Prostate gland (tissue), 2 donors: ENCODE measurements at places on chromosomes 7 and 10. TPM values are rescaled to one million over a fixed set of nuclear protein-coding genes. Genes with fewer than 3 reads are reported as not detected.

DNA sequence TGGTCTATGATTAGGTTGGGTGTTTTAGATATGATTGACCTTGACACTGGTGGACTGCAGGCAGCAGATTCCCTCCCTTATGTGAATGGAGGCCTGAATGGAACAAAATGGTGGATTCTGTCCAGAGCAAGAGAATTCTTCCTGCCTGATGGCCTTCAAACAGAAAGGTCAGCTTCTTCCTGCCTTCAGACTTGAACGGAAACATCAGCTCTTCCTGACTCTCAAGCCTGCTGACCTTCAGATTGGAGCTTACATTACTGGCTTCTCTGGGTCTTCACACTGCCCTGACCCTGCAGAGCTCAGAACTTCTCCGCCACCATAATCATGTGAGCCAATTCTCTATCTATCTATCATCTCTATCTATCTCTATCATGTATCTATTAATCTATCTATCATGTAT, 111.6 kb downstream of the RAMP3 start:
- no peak for DNase-seq

DNA sequence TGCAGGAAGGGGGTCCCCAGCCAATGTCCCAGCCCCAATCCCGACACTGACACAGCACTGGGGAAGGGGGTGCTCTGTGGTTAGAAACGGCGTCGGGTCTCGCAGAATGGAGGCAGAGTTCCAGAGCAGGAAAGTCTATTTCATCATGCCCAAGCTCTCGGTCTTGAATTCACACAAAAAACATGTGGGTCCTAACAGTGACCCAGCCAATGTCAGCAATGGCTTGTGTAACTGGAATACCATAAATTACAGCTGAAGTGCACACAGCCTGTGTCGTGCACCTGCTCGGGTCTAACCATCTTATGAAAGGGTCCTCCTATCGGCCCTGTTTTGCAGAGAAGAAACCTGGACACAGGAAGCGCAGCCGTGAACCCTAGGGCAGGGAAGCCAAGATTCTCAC, 324.1 kb downstream of the ADARB2 start:
- no peak for DNase-seq

DNA sequence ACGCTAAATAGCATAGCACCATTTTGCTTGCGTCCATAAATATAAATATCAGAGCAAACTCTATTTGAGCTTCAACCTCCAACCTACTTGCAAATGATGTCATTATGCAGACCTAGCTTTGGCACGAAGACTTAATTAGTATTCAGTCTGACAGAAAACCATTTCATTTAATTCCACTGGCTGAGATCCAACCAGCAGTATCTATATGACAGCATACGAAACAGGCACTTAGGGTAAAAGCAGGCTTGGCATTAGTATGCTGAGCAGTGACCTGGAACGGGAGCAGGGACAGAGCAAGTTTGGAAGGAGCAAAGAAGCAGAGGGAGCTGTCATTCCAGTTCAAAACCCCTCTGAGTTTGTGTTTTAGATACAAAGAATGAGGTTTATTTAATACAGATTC, 312.5 kb upstream of the CHRM2 start:
- no peak for DNase-seq

GRCh38 chr10:19606968-19607367, 209.3 kb upstream of the PLXDC2 start:
- DNase-seq = no peak

DNA sequence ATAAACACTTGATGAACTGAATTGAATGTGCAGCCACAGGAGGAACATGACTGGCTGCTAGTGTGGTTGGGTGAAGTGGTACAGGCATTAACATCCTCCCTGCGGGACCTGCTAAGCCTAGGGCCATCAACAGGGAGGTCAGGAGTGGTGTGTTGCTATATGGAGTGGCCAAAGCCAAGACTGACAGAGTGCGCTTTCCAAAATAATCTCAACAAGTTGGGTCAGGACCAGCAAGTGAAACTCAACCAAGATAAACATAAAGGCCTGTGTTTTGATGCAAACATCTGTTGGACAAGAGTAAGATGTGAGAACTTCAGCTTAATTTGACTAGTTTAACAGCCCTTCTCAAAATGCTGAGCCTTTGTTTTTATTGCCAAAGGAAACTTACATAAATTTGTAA, 97.7 kb downstream of the WDFY4 start:
- no peak for DNase-seq

GRCh38 chr10:13231808-13232207, 2.4 kb downstream of the UCMA start:
- DNase-seq = no peak

- DNase-seq = no peak
Observed at GRCh38 chr7:105399043-105399725, 10.5 kb upstream of the SRPK2 start.

DNA sequence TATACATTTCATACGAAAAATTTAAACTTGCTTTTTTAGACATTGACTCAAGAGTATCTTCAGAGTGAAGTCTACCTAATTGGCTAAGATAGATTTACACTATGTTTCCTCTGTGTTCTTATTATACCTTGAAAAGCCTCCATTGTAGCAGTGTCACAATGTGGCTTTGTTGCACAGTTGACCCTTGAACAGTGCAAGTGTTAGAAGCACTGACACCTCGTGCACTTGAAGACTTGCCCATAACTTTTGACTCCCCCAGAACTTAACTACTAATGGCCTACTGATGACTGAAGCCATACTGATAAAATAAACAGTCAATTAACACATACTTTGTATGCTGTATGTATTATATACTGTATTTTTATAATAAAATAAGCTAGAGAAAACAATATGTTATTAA, 84.3 kb downstream of the CPED1 start:
- DNase-seq = no peak

DNA sequence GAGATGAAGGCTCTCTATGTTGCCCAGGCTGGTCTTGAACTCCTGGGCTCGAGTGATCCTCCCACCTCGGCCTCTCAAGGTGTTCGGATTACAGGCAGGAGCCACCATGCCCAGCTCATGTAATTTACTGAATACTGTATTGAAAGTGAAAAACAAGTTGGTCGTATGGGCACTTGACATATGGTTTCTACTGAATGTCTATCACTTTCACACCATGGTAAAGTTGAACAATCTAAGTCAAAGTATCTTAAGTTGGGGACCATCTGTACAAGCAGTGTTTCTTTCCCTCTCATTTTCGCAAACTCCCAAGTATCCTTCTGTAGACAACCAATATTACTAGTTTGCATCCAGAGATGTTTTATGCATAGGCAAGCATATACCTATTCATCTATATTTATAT, 116.6 kb downstream of the TMEM178B start:
- DNase-seq = no peak

- no peak for DNase-seq
Observed at GRCh38 chr7:138565451-138566114, 105.5 kb downstream of the TRIM24 start.

DNA sequence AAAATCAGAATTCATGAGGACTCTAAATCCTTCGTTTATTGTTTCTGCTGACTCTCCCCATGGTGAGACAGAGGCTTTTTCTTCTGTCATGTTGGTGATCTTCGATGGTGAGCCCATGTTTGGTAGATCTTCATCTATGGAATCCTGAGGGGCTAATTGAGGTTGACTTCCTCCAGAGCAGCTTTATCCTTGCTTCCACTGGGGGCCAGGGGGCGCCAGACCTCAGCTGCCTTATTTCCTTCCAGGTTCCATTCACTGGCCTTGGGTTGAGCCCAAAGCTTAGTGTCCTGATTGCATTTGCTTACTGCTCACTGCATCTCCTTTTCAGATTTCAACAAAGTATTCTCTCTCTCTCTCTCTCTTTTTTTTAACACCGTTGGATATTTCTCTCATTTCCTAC, 80.7 kb downstream of the GCC1 start:
- DNase-seq = no peak

- no peak for DNase-seq
Observed at GRCh38 chr10:86254526-86255174, 111.9 kb downstream of the GRID1 start.

DNA sequence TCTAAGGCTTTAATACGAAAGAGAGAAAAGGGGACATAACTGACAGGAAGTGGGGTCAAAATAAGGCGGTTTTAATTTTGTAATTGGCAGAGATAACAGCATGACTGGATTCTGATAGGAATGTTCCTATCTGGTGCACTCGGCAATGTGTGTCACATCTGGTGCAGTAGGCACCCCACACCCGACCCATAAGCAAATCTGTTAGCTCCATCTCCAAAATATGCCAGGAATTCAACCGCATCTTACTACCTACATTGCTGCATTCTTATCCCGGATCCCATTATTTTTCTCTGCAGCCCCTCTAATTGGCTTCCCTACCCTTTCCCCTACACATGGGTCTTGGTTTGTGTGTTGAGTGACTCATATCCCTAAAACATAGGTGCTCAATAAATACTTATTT, 19.1 kb upstream of the GALNT11 start:
- DNase-seq = no peak

- no peak for DNase-seq
Observed at GRCh38 chr7:47617131-47617530, 35.2 kb upstream of the TNS3 start.

- DNase-seq = no peak
Observed at GRCh38 chr10:131126321-131127137, 185.0 kb downstream of the TCERG1L start.

DNA sequence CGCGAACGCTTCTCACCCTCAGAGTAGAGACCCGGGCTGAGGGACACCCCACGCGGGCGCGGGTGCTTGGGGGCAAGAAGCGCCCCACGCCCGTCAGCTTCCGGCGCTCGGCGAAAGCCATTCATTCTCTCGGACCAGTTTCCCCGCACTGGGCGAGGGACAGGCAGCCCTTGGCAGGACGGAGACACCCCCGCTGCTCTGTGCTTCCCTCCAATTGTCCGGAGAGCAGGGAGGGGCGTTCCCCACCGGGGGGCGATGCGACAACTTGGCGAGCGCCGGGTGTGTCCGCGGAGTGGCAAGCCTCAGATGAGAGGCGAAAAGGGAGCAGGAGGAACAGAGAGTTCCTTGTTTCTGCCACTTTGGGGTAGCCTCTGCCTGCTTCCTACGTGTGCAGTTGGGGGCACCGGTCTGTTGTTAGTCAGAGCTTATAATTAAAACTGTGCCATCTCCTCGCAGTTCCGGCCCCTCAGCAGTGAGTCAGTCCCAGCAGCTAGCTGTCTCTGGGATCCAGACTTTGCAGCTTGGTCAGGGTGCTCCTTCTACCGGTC, 1.7 kb downstream of the GPR158 start:
- no peak for DNase-seq

DNA sequence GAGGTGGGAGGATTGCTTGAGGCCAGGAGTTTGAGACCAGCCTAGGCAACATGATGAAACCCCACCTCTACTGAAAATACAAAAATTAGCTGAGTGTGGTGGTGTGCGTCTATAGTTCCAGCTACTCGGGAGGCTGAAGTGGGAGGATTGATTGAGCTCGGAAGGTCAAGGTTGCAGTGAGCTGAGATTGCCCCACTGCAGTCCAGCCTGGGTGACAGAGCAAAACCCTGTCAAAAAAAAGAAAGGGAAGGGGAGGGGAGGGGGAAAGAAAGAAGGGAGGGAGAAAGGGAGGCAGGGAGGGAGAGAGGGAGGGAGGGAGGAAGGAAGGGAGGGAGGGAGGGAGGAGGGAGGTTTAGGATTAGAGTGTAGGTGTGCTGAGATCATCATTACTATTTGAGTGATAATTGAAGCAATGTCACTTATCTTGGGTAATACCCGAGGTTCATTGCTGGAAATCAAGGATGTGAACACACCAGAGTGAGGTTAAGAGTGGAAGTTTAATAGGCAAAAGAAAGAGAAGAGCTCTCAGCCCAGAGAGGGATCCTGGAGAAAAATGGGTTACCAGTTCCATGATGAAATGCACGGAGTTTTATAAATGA, 27.6 kb downstream of the VCL start:
- DNase-seq = no peak

GRCh38 chr10:30017556-30017955, 41.8 kb downstream of the JCAD start:
- DNase-seq = no peak

GRCh38 chr10:10794046-10794445, 223.6 kb upstream of the CELF2 start:
- DNase-seq = no peak

DNA sequence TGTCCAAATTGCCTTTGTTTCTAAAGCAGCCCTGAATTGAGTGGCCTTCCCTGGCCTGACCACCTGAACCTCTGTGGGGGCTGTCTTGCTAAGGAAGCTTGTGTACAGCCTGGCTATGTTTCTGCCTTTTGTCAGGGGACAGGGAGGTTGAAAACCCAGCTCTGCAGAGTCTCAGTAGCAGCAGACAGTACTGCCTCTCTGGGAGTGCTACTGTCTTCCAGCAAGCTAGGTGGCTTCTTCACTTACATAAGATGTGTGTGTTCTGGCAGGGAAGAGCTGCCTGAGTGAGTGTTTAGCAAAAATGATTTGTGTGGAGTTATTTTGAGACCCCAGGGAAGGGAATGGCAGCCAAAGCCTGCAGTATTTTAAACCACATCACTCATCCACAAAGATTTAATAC, 57.4 kb downstream of the LRRC4 start:
- DNase-seq = no peak

- DNase-seq = no peak
Observed at GRCh38 chr7:105913947-105914346, 37.5 kb upstream of the ATXN7L1 start.

DNA sequence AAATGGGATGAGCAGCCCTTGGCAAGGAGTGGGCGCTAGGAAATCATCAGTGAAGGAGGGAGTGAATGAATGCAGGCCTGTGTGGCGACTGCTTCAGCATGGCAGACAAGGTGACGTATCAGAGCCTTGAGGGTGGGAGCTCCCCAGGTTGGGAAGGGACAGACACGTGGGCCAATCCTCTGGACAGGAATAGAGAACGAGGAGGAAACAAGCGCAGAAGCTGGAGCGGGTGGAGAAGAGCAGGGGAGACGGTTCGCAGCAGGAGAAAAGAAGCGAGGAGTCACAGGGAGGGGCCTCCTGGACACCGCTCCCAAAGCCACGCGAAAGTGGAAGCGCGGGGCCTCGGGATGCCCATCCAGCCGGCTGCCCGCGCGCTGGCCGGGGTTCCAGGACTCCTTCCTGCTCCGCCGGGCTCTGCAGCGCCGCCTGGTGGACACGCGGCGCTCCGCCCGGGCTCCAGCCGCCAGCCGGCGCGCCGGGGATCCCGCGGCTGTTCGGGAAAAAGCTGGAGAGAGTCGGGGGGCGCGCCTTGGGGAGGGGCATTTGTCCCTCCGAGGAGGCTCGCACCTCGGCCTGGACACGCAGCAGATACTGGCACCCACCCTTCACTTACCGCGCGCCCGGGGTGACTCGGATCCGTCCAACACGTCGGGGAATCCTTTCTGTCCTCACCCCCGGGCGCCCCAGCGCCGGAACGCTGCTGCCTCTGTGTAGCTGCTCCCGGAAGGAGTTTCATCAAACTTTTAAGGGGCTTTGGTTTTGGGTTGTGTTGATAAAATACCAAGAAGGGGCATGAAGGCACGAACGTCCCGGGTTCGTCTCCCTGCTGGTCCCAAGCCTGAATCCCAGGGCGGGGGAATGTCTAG, 6.3 kb downstream of the ZNF503 start:
- peak; percentile 32 for DNase-seq

Gene MSMB
- 2,749 TPM for total RNA-seq

Gene POT1
- 16.9 TPM for total RNA-seq

Gene BUD31
- 78.3 TPM for total RNA-seq

Gene FGL2
- 11.7 TPM for total RNA-seq

Gene CNPY4
- 1.6 TPM for total RNA-seq

Gene MALRD1
- total RNA-seq = not detected

Gene NUPR2
- 11.1 TPM for total RNA-seq

Gene CDNF
- total RNA-seq = 15.8 TPM

Gene ADRA2A
- total RNA-seq = 0.41 TPM

Gene HMX3
- not detected for total RNA-seq
